ENCODE measurements at places on chromosomes 4 and X.
A peak's percentile ranks its signal among the peaks of the same experiment; 100 is the strongest.

DNA sequence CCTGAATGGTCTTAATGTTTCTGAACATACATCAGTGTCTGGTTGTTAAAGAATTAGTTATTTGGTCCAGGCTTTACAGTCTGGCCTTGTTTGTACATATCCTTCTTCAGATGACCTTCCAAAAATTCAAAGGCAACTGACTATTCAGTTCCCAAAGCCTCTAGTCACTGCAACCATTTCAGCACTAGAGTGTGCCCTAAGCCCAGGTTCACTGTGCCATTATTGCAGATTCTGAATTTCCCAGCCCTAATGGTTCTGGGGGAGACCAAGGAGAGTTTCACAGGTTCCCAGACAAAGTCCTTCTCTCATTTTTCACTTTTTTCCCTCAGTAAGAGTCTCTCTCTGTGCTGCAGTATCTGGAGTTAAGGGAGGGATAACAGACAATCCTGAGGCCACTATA is 235.8 kb downstream of the TRAM1L1 start:
- no peak for DNase-seq

GRCh38 chr4:183173580-183174526 is 74.8 kb downstream of the WWC2 start:
- no peak for DNase-seq

DNA sequence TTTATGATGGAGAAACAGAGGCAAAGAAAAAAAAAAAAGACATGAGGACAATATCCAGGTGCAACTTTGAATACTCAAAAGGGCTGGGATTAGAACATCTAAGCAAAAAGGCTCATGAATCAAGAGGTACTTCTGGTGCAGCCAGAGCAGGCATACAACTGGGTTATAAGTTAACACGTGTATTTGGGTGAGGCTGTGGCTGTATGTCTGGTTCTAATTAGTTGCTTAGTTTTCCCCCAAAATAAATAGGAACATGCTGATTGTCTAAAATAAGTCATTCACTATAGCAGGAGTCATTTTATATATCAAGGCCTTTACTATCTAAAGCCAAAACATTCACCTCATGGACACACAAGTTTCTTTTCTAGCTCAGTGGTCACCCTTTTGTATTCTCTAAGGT is 20.2 kb downstream of the NHS start:
- no peak for DNase-seq

DNA sequence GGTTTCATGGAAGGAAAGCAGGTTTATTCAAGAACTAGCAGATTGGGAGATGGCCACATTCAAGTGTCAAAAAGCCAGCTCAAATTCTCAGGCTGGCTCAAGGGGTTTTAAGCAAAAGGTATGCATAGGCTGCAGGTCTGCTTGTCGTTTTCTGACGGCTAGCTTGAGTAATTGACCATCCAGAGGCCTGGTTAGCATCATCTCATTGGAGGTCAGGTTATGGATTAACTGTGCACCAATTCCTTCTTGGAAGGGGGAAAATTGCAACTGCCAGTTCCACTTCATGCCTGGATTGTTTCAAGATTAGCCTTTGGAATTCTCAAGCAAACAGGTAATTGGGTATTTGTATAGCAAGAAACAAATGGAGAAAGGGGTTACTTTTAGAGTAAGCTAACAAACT is 62.1 kb downstream of the FUNDC1 start:
- no peak for DNase-seq

DNA sequence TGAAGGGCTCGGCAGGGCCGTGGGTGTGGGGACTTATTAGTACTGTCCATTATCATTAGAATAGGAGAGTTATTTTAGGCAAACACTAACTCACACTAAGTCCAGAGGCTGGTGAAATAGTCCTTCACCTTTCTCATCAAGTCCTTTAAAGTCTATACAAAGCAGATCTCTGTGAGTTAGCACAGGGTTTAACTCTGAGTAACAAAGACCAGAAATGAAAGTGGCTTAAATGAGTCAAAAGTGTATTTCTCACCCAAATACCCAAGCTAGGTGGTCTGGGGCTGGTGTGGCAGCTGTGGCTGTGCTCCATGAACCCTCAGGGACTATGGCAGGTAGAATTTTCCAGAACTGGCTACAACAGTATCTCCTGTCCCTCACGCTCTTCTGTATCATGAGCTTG is 263.2 kb downstream of the BCOR start:
- peak; percentile 46 for DNase-seq

GRCh38 chrX:39677978-39678791 is 419.6 kb downstream of the BCOR start:
- DNase-seq: no peak

DNA sequence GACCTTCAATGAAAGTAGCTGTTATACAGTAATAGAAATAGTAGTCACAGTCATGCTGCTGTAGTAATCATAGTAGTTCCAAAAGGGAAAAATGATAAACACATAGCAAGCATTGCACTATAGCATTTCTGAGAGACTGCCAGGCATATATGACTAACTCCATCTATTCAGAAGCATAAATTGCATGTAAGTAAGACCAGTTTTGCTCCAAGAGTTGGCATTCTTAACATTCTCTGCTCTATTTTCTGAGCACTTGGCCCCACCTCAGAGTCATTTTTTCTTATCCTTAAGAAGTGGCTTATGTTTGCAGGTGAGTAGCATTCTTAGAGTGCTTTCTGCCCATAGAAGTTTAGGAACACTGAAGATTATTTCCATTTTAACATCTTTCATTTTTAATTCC is 490.3 kb upstream of the TECRL start:
- DNase-seq: no peak

Data from activated CD4-positive, alpha-beta T cell treated with anti-CD3 and anti-CD28 coated beads, Interleukin-10, Interleukin-2, amounts not matched to agents 100 ng/mL and 50 ng/mL, durations not matched to agents 16 hours and 8 hours (primary cell).